ENCODE measurements at places on chromosomes 5 and 9. TPM values are rescaled to one million over a fixed set of nuclear protein-coding genes. Genes with fewer than 3 reads are reported as not detected.

- no peak for DNase-seq
Measured at GRCh38 chr5:14444161-14444560, 137.4 kb upstream of the OTULINL start.

DNA sequence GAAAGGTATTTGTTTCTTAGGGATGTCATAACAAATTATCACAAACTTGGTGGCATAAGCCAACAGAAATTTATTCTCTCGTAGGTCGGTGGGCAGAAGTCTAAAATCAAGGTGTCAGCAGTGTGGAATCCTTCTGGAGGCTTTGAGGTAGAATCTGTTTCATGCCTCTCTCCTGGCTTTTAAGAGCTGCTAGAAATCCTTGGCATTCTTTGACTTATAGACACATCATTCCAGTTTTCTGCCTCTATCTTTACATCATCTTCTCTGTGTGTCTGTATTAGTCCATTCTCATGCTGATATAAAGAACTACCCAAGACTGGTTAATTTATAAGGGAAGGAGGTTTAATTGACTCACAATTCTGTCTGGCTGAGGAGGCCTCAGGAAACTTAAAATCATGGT is 488.1 kb upstream of the PAPPA start:
- DNase-seq = no peak

- DNase-seq = peak; percentile 50
Measured at GRCh38 chr9:129568560-129569501, 52.1 kb downstream of the C9orf50 start.

DNA sequence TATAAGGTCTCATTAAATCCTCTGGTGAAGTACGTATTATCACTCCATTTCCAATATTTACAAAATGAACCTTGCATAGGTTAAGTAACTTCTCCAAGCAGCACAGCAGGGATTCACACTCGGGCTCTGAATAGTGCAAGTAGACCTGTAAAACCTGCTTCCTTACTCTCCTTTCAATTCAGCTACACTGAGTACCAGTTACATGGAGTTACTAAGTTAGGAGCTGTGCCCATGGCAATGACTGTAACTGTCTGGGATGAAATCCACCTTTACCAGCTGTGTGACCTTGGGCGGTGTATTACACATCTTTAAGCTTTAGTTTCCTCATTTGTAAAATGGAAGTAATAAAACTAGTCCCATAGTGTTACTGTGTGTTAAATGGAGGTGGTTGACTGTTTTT is 15.9 kb upstream of the MOB3B start:
- no peak for DNase-seq

The SSBP2 gene
- 21.4 TPM for total RNA-seq

DNA sequence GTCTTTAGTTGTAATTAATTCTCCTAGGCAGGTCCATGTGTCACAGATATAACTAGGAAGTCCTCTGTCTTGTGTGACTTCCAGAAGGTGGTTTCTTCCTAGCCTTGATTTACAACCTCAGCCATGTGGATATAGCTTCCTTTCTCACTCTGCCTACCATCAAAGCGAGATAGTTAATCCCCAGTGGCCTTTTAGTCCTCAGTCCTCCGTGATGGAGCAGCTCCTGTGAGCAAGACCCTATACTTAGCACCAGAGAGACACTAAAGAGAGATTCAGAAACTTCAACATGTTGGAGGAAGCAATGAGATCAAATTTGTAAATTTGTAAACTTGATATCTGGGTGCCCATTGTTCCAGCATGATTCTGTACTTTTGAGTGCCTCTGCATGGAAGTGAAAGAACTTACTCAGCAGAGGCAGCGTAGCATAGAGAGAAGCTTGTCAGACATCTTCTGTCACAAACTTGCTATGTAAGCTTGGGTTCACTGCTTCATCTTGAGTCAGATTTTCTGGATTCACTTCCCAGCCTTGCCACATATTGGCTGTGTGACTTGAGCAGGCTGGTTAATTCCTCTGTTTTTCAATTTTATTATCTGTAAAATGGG is 170.2 kb upstream of the NR3C1 start:
- DNase-seq = no peak

GRCh38 chr5:140327589-140327988 is 18.8 kb downstream of the HBEGF start:
- DNase-seq = no peak

DNA sequence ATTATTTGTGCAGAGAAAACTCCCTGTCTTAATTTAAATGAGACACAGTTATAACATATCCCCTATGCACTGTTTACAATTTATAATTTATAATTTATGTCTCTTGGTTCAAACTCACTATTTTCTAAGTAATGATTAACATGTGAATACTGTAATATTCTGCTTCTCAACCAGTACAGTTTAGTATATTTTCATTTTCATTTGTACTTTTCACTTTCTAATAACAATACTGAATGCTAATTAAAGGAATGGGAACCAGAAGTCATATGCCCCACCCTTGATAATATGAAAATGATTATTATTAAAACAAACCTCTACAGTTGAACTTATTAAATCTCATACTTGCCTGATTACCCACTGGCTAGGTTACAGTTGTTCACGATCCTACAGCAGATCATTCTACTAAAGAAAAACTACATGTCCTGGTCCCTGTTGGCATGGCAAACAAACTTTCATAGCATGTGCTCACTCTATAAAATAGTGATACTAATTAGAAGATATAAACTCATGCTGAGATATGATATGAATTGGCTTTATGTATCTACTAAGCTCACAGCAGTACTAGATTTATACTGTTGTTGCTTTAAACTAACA is 66.4 kb downstream of the POU5F2 start:
- DNase-seq = no peak

DNA sequence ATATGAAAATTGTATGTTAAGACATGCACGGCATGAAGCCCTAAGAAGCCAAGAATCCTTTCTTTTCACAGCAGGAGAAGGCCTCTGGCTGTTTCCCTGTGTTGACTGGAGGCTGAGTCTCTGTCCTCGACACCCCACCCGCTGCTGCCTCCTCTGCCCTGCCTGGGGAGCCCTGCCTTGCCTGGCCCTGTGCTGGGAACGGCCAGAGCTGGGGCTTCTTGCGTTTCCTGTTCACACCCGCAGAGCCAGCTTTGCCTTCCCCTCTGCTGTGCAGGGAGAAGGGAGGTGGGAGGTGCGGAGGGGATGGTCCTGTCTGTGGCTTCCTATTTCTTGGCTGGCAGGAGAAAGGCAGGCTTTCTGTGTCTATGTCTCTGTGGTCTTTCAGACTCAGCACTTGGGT is 6.9 kb upstream of the GMCL2 start:
- DNase-seq = no peak

GRCh38 chr9:35829764-35830096 is 702 bp downstream of the TMEM8B start:
- DNase-seq = no peak

The RMRP gene
- total RNA-seq = 11,462 TPM

The C9orf153 gene
- 0.46 TPM for total RNA-seq

DNA sequence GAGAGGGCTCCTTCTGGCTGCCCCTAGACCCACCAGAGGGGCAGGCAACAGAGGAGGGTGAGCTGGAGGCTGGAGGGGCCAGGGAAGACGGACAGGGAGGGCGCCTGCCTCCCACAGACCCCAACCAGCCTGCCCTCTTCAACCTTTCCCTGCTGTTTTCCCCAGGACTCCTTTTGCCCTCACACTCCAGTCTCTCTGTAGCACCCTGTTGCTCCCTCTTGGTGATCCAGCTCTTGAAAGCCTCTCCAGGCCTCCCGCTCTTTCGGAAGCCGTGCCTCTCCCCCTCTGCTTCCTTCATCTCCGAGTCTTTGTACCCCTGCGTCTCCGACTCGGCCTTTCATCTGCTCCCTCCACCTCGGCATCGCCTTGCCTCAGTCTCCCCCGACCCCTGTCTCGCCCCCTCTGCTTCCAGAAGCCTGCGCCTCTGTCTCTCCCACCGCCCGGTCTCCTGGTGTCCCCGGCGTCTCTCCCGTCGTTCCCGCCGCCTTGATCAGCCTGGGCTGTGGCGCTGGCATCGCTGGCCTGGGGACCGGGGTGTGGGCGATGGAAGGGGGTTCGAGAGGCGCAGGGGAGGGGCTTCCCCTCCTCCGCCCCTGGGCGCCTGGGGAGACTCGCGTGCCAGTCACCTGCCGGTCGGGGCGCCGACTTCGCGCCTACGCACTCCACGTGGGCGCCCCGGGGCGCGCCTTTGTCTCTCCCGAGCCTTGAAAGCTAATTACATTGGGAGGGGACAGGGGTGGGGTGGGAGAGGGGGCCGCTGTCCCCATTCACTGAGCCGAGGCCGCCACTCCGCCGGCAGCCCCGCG is 5.3 kb upstream of the PRDM12 start:
- no peak for DNase-seq

GRCh38 chr5:133241179-133242092 is 189.6 kb downstream of the HSPA4 start:
- no peak for DNase-seq

The PCDHGA4 gene
- total RNA-seq = 0.11 TPM

GRCh38 chr9:37565661-37566618 is 10.2 kb downstream of the FBXO10 start:
- DNase-seq = no peak

DNA sequence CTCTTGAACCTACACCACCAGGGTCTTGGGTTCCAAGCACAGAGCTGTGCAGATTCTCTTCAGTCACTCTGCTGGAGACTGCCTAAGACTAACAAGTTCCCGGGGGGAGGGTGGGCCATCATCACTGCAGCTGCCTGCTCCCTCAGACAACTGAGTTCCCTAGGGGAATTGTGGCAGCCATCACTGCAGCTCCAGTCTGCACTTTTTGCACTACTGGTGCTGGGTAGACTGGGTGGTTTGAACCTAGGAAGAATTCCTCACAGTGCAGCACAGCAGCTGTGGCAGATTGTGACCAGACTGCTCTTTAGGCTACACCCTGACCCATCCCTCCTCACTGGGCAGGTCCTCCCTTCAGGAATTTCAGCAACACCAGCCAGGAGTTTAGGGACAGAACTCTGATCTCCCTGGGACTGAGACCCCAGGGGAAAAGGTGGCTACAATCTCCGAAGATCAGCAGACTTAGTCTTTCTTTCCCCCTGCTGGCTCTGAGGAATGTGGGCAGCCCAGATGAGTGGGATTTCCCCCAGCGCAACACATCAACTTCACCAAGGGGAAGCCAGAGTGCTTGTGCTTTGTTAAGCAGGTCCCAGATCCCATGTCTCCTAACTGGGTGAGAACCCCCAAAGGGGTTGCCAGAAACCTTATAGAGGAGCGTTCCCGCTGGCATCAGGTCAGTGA is 30.9 kb upstream of the RGMB start:
- DNase-seq = no peak

- no peak for DNase-seq
Measured at GRCh38 chr5:31551878-31552277, 19.8 kb downstream of the C5orf22 start.

The IRX2 gene
- total RNA-seq = not detected

GRCh38 chr9:131534721-131535237 is 3.7 kb upstream of the UCK1 start:
- DNase-seq = no peak

DNA sequence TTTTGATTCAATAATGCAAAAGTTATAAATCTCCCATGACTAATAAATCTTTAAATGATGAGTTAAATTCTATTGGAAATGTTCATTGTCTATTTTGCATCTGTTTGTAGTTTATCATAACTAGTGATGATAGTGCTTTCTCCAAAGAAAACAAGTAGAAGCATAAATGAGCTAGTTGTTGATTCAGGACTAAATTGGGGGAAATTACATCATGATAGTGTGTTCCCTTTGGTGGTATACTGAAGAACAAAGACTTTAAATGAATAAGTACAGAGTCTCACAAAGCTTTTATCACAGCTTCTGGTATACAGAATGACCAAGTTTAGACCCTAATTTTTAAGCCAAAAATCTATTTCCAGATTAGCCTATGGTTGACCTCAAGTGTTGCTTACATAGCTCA is 173.8 kb downstream of the MCTP1 start:
- no peak for DNase-seq

- DNase-seq = no peak
Measured at GRCh38 chr5:170357955-170358444, 31.2 kb downstream of the KCNMB1 start.

- DNase-seq = no peak
Measured at GRCh38 chr5:52895075-52895474, 94.1 kb upstream of the ITGA2 start.

The TXNDC8 gene
- total RNA-seq = not detected

DNA sequence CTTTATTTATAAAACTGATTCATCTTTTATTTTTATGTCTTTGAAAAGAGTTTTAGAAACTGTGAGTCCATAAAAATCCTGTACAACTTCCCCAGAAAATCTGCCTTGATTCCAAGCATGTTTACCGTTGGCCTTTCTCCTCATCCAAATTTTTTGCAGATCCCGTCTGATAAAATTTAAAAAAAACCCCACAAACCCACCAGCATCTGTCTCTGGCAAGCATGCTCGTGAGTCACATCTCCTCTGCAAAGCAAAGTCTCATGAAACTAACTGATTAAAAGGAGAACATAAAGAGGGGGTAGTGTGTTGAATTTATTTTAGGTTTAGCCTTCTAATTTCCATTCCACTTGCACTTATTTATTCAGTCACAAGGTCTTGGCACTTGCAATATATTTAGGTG is 109.4 kb downstream of the MAT2B start:
- DNase-seq = no peak

GRCh38 chr5:64814073-64814472 is 45.3 kb downstream of the CWC27 start:
- DNase-seq = no peak

The SLC46A2 gene
- total RNA-seq = not detected

The SLCO6A1 gene
- not detected for total RNA-seq
